ENCODE measurements at places on chromosomes 5 and 9.

DNA sequence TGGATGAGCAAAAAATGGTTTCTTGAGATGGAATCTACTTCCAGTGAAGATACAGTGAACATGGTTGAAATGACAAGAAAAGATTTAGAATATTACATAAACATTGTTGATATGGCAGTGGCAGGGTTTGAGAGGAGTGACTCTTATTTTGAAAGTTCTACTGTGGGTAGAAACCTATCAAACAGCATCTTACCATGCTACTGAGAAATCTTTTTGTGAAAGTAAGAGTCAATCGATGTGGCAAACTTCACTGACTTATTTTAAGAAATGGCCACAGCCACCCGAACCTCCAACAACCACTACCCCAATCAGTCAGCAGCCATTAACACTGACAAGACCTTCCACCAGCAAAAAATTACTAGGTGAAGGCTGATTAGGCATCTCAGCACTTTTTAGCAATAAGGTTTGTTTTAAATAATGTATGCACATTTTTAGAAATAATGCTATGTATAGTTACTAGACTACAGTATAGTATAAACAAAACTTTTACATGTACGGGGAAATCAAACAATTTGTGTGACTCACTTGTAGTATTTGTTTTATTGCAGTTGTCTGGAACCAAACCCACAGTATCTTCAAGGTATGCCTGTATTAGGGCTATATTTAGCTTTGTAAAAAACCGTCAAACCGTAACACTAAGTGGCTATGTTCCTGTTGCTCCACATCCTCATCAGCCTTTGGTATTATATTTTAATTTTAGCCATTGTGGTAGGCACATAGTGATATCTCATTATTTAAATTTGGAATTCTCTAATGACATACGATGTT lies 30.6 kb upstream of the ADAMTS6 start:
- no peak for DNase-seq

- no peak for DNase-seq
Observed at GRCh38 chr5:1933364-1934055, 50.8 kb upstream of the IRX4 start.

- DNase-seq = peak; percentile 21
Observed at GRCh38 chr5:151499501-151500035, 52.2 kb downstream of the SLC36A1 start.

DNA sequence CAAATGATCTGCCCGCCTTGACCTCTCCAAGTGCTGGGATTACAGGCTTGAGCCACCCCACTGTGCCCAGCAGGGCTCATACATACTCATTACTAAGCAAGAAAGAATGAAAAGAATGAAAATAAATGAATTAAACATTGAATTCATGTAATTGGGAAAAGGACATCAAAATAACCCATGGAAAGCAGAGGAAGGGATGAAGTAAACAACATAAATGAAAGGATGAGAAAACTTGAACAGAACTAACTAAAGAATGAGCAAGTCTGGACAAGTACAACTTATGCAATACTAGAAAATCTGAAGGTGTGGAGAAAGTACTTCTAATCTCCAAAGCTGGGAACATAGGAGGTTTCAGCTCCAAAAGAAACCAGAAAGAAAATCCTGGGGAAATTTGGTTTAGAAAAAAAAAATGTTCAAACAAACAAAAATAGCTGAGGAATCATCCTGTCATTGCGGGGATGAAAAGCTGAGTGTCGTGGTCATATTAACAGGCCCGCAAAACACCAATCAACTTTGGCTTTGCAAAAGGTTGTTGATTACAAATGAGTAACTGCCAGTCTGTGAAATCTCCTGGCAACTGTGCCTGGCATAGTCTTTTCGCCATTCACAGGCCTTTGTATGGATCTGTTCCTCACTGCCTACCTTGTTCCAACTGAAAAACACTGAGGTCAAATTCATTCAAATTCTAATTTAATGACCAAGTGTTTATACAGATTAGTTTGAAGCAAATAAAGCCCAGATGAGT lies 2.3 kb upstream of the AK3 start:
- peak; percentile 14 for DNase-seq

- DNase-seq = no peak
Observed at GRCh38 chr9:15389173-15389572, 33.5 kb upstream of the SNAPC3 start.

All from fibroblast of the aortic adventitia (primary cell).